ENCODE measurements at places on chromosomes 13 and 19.

GRCh38 chr19:32661318-32661717 is 13.7 kb downstream of the ANKRD27 start:
- no peak for DNase-seq

GRCh38 chr19:22545751-22546150 is 88.4 kb upstream of the ZNF492 start:
- DNase-seq, result no peak

DNA sequence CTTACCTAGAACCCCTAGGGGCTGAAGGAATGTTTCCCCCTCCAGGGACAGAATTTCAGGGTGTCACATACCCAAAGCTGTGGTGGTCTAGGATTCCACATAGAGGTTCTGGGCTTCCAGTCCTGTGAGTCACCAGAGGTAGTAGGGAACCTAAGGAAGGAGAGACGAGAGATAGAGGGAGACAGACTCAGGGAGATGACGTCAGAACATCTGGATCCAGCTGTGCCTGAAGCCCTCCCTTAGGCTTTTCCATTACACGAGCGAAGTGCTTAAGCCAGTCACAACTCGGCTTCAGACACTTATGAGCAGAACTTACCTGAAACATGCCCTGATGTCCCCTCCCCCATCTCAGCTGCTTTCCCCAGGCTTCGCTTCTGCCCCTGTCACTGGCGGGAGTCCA is 11.8 kb upstream of the SELENOW start:
- no peak for DNase-seq

- no peak for DNase-seq
Observed at GRCh38 chr13:112161521-112162301, 94.8 kb downstream of the SOX1 start.

- no peak for DNase-seq
Observed at GRCh38 chr19:28485292-28485691, 727.7 kb downstream of the UQCRFS1 start.

GRCh38 chr19:7429638-7430282 is 59.1 kb downstream of the PEX11G start:
- DNase-seq, result no peak

DNA sequence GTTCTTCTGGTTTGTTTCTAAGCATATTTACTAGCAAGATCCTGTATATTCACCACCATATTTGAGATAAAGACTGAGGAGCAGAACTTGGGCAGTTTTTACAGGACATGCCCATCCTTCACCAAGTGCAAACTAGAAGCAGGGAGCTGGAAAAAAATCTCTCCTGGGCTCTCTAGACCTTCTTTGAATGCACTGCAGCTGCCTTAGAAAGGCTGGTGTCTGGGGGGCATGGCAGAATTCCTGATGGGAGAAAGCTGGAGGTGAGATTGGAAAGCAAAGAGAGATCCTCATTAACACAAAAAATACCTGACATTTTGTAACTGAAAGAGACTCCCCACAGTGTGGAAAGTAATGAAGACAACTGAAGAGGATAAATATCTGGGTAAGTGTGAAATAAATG is 1612.1 kb downstream of the OLFM4 start:
- DNase-seq, result no peak

GRCh38 chr19:38904581-38905539 is 5.1 kb downstream of the NFKBIB start:
- no peak for DNase-seq

- DNase-seq, result no peak
Observed at GRCh38 chr13:105643966-105644365, 891.5 kb downstream of the EFNB2 start.

GRCh38 chr19:14775869-14776586 is 2.3 kb downstream of the ADGRE2 start:
- DNase-seq, result no peak

DNA sequence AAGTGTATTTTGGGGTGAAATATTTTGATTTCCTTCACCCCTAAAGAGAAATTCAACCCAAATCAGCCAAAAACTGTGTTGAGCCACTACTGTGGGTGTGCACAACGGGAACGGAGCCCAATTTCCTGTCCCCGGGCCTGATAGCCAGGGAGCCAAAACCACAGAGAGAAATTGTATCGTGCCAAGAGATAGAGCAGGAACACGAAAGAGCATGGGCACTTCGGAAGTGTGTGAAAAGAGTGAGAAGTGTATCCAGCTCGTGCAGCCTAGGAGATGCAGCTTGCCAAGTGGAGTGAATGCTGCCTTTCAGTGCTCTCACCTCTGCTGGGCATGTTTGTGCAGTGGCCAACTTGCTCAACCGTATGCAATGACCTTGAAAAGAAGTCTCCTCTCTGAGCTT is 19.4 kb upstream of the PLEKHF1 start:
- DNase-seq, result no peak

- DNase-seq, result no peak
Observed at GRCh38 chr19:14147797-14148605, 11.6 kb upstream of the ASF1B start.

- DNase-seq, result no peak
Observed at GRCh38 chr13:33367171-33367895, 81.8 kb upstream of the STARD13 start.

DNA sequence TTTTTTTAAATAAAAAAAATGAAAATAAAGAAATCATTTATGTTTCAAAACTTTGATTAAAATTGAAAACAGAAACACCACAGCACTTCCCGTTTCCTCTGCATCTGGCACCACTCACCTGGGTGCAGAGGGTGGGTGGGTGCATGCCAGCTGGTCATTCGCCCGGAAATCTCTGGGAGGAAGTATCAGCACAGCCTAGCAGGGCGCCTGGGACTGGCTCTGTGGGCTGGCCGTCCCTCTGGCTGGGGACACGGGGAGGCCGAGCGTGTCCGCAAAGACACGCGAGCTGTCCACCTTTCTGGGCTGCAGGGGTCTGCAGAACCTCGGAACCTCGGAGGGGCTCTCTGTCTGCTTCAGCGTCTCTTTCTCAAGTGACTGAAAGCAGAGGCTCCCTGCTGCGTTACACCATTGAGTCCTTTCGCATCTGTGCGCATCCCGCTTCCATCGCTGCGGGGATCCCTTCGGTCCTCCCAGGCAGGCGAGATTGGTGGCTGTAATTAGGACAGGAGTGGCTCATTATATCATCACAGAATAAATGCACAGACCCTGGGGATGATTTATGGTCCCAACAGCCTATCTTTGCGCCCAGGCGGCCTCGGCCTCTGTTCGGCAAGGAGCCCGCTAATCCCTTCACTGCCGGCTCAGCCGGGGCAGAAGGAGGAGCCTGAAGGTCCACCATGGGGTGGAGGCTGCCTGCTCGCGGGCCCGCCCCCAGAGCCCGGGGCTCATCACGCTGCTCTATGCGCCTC is 17.2 kb downstream of the CRTC1 start:
- peak; percentile 33 for DNase-seq

- no peak for DNase-seq
Observed at GRCh38 chr19:35885904-35886303, 14.4 kb downstream of the NFKBID start.

DNA sequence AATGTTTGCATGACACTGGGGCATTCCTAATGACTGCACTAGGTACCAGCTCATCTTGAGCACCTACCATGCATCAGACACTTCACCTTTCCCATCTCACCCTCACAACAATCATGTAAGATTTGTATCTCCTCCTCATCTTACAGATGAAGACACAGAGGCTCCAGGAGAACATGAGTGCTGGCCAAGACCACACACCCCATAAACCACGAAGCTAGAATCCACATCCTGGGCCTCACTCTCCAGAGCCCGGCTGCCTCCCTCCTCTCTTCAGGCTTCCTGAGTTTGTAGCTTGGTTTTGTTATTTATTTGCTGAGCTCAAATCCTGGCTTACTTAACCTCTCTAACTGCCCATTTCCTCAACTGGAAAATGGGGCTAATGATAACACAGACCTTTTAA is 25.9 kb downstream of the FAM216B start:
- DNase-seq, result no peak

- no peak for DNase-seq
Observed at GRCh38 chr19:39303373-39304184, 7.4 kb downstream of the IFNL1 start.

GRCh38 chr13:51770681-51771417 is 33.1 kb downstream of the DHRS12 start:
- no peak for DNase-seq

GRCh38 chr13:52978989-52979388 is 49.6 kb upstream of the OLFM4 start:
- DNase-seq, result no peak

DNA sequence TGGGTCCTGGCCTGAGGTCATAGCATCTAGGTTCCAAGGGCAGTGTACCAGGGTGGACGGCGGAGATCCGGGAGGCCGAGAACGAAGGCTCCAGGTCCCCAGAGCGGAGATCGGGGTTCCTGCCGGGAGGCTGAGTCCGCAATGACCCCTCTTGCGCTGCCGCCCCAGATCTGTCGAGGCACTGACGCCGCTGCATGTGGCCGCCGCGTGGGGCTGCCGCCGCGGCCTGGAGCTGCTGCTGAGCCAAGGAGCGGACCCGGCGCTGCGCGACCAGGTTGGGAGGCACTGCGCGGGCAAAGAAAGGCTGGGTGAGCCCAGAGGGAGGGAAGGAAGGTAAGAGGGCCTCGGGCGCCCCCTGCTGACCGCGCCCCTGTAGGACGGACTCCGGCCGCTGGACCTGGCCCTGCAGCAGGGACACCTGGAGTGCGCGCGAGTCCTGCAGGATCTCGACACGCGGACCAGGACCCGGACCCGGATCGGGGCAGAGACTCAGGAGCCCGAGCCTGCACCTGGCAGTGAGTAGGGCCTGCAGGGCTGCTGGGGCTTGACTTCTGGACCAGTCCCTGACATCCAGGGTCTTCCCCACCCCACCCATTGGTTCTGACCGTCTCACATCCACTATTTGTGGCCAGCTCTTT is 906 bp downstream of the ANKLE1 start:
- DNase-seq, result peak; percentile 58

GRCh38 chr13:113049981-113050380 is 55.6 kb upstream of the F7 start:
- no peak for DNase-seq

- no peak for DNase-seq
Observed at GRCh38 chr19:1089126-1089771, 5.9 kb downstream of the POLR2E start.

- DNase-seq, result peak; percentile 52
Observed at GRCh38 chr19:21474671-21475181, 30.7 kb upstream of the ZNF429 start.

DNA sequence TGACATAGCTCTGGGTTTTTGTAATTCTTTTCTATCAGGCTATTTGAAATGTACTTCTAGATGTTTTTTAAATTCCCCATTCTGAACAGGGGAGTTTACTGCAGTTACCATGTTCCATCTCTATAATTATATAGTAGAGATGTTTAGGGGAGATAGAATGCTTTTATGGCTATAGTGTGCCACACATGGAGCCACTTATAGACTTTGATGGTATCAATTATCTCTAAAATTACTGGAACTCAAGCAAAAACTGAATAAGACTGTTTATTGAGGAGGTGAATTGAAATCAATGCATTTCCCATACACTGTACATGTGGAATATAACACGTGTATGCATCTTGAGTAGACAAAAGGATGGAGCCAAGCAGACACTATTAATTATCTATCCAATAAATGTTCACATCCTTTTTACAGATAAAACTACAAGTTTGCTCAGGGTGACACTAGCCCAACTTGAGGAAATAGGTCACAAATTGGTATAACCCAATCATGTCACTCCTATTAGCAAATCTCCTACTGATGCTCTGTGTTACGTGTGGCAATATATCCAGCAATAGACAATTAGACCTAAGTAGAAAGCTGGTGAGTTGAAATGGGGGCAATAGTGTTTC is 1882.6 kb downstream of the PCDH9 start:
- no peak for DNase-seq

DNA sequence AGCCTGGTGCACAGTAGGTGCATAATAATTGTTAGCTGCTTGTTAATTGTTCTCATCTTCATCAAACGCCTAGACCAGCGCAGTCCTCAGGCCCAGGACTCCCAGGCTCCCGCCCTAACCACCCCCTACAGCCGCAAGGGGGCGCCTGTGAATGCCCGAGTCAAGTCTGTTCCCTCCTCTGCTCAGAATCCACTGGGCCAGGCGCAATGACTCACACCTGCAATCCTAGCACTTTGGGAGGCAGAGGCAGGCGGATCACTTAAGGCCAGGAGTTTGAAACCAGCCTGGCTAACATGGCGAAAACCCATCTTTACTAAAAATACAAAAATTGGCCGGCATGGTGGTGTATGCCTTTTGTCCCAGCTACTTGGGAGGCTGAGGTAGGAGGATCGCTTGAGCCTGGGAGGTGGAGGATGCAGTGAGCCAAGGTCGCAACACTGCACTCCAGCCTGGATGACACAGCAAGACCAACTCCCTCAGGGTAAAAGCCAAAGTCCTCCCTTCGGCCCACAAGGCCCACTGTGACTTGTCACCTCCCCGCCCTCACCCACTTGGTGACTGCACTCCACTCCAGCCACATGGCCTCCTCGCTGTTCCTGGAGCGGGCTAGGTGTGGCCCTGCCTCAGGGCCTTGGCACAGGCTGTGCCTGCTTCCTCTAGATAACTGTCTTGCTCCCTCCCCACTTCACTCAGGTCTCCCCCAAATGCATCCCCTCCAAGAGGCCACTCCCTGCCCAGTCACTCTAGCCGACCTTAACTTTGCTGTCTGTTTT is 9.1 kb downstream of the ZNF653 start:
- no peak for DNase-seq

DNA sequence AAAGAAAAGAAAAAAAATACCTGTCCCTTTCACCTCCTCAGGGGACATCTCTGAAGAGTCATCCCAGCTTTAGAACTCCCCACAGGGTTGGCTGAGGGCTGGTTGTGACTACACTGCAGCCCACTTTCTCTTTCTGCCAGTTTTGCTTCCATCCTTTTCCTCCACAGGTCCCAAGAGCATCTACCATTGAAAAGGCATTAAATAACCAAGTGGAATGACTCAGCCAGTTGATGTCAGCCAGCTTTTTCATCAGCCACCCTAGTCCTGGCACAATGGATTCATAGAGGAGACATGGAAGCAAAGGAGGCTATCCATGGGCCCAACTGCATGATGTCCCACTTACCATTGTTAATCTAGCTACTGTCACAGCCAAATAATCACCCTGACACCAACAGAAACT is 9.2 kb upstream of the RCBTB1 start:
- no peak for DNase-seq

- DNase-seq, result no peak
Observed at GRCh38 chr13:76864259-76864658, 21.9 kb downstream of the KCTD12 start.

- no peak for DNase-seq
Observed at GRCh38 chr19:54646331-54646841, 16.1 kb downstream of the LILRB1 start.

GRCh38 chr13:26971990-26972887 is 199.4 kb downstream of the USP12 start:
- no peak for DNase-seq

DNA sequence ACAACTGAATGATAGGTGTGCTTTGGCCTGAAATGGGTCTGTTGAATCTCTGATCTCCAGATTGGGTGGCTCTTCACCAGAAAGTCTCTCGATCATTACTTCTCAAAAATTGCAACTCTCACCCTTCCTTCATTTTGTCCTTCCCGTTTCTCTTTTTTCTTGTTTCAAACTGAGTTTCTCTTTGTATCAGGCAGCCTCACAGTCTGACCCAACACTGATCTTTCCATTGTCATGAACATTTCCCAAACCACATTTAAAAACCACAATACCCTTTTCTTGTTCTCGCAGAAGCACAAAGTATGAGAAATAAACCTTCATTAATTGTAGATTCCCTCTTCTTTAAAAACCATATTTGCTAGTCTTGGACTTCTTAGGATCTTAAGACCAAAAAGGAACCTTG is 33.6 kb upstream of the HMGB1 start:
- no peak for DNase-seq

Measured in stimulated activated CD8-positive, alpha-beta memory T cell treated with anti-CD3 and anti-CD28 coated beads, Interleukin-4, amount 100 ng/mL, for 4 hours (primary cell).